Inflammatory macrophage (primary cell): ENCODE measurements at places on chromosomes 4 and X.

DNA sequence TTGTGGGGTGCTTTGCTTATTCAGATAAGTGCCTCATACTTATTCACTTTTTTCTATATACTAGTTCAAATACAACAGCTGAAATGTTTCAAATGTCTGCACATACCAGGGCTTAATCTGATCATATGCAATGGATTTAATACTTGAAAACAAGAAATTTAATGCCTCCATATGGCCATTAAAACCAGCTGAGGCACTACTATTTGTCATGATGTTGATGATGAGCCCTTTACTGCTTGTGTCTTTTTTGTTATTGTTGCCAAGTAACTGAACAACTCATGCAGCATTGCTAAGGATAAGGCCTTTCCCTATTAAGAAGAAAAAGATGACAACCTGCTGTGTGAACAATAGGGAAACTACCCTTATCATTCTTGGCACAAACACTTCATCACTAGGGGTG, 52.5 kb downstream of the MAGEB10 start:
- DNase-seq = no peak

DNA sequence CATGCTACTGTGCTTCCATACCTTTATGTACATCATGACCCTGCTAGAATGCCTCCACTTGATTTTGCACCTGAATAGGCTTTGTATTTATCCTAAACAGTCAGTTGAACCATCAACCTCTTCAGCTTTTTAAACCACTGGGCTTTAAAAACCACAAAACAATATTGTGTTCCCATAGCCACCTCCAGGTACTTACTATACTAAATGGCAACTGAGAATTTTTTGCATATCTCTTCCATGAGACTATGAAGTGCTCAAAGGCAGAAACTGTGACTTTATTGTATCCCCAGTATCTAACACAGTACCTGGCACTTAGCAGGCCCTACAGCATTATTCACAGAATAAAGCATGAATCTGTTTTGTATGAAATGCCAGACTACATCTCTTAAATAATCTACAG, 39.7 kb downstream of the ANAPC10 start:
- DNase-seq = no peak

DNA sequence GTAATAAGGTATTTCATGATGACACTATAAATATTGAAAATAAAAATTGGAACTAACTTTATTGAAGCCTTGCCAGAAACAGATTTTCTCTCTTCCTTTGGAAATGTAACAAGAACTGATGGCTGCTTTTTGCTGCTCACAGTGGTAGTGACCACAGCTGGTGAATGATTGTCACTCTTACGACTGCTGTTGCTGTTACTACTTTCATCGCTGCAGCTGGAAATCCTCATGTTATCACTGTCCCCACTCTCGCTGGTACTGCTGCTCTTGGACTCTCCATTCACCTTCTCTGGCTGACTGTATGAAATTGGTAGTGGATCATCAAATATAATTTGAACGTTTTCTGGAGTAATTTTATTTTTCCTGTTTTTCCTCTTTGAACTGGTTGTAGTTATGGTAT, 28.5 kb upstream of the COX18 start:
- DNase-seq = no peak

DNA sequence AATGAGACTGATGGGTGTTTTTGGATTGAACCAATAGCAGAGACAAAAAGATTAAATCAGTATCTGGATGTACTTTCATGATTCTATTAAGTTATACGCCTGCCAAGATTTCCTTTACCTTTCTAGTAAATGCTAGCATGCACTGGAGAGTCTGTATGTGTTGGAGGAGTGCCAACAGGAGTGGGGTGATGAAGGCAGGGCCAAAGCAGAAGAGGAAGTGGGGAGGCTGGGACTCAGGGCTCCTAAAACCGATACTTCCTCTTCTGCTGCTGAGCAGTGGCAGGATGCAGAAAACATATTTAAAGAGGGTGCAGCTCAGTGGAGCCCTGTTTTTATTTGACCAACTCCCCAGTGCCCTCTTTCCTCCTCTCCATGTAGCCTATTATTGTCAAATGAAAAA, 5.6 kb downstream of the CYSLTR1 start:
- DNase-seq = peak; percentile 71

- no peak for DNase-seq
These were observed 974.3 kb downstream of the FSTL5 start for GRCh38 chr4:161189286-161190134.

- no peak for DNase-seq
These were observed 6.9 kb upstream of the MCUB start for GRCh38 chr4:109553130-109553529.
